Testis (tissue), 5 donors: ENCODE measurements at places on chromosomes 16 and 17. TPM values are rescaled to one million over a fixed set of nuclear protein-coding genes. Genes with fewer than 3 reads are reported as not detected.
A peak's percentile ranks its signal among the peaks of the same experiment; 100 is the strongest.

The GSDMA gene
- total RNA-seq = not detected

DNA sequence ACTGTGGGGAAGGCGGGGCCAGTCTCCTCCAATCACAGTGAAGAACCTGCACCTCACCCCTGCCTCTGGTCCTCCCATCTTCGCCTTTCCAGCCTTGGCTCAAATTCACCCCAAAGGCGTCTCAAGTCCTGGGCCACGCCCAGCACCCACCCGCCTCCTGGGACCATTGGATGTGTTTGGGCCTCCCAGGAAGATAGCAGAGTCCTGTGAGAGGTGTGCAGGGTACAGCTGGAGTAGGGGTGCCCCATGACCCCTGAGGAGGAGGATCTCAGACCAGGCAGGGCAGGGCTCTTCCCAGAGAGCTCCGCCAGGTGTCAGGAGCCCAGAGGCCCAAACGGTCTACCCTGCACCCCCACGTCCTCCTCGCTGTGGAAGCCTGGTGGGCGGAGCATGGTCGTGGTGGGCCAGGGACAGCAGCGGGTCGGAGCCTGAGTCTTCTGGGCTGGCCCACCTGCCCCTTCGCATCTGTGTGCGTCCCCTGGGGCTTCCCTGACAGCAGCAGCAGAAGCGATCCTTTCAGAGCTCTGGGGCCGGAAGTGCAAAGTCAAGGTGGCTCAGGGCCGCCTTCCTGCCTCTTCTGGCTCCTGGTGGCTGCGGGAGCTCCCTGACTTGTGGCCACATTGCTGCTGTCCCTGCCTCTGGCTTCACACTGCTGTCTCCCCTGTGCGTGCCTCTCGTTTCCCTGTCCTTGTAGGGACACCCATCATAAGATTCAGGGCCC, 34.9 kb upstream of the ZNF469 start:
- no peaks in the 10 kb centered on the region for H3K36me3 ChIP-seq
- DNase-seq = no peak
- no peaks in the 10 kb centered on the region for H3K4me1 ChIP-seq
- H3K4me3 ChIP-seq = no peak overlapping the region

- no peaks in the 10 kb centered on the region for H3K4me1 ChIP-seq
- no peak overlapping the region for H3K4me3 ChIP-seq
- no peak overlapping the region for H3K27ac ChIP-seq
- DNase-seq = no peak
- H3K27me3 ChIP-seq = no peaks in the 10 kb centered on the region
- no peaks in the 10 kb centered on the region for H3K36me3 ChIP-seq
Measured at GRCh38 chr16:59697236-59697635, 963.1 kb upstream of the GOT2 start.

DNA sequence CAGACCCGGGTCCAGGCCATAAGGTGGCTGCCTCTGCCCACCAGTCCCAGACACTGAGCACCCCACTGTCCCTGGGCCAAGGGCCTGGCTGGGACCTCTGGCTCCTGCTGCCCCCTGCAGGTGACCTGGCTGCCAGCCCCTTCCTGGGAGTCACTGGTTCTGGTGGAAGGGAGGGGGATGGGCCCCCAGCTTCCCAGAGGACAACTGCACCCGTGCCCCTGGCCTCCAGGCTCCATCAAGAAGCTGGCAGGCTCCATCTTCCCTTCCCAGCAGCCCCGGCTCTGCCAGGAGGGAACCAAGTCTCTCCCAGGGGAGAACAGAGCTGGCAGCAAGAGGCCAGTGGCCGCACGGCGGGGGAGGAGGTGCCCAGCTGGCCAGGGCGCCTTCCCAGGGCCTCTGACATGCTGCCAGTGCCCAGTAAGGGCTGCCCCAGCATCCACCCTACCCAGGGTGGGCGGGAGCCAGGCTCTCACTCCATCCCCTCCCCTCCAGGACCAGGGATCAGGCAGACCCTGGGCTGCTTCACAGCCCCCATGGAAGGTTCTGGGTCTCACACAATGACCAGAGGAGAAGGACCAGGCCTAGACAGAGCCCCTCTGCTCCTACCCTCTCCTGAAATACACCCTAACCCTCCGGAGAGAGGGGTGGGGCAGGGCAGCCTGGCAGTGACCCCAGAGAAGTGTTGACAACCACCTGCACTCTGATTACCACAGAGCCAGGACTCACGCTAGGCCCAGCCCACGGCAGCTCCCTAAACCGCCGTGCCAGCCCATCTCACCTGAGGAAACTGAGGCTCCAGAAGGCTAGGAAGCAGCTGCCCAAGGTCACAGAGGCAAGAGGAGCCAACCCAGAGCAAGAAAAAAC, 3.6 kb downstream of the CLUH start:
- H3K27ac ChIP-seq = peak overlapping the region; percentile 62
- peaks cover 45% of the 10 kb centered on the region for H3K4me1 ChIP-seq
- no peaks in the 10 kb centered on the region for H3K36me3 ChIP-seq
- no peaks in the 10 kb centered on the region for H3K27me3 ChIP-seq
- peak overlapping the region; percentile 0 for H3K4me3 ChIP-seq
- DNase-seq = peak; percentile 84

DNA sequence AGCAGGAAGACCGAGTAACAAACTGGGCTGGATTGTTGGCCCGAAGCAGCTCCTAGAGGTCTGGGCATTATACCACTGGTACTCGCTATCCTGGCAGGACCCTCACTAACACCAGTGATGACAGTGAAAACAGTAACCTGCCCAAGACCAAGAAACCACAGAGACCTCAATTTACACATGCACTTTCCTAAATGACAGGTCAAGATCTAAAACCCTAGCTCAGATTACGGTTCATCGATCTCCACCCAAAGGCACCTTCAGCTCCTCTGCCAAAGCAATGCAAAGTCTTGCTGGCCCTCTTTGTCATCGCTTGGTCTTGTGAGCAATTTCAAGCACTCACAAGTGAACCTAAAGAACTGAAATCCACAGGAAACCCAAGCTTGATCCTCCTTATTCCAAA, 1.5 kb downstream of the PIP4K2B start:
- H3K4me3 ChIP-seq = no peak overlapping the region
- H3K27ac ChIP-seq = peak overlapping the region; percentile 100
- no peaks in the 10 kb centered on the region for H3K27me3 ChIP-seq
- no peak for DNase-seq
- H3K36me3 ChIP-seq = no peaks in the 10 kb centered on the region

GRCh38 chr16:85602402-85603202, 10.5 kb upstream of the GSE1 start:
- no peaks in the 10 kb centered on the region for H3K27me3 ChIP-seq
- no peaks in the 10 kb centered on the region for H3K36me3 ChIP-seq
- peaks cover 41% of the 10 kb centered on the region for H3K4me1 ChIP-seq
- no peak overlapping the region for H3K4me3 ChIP-seq
- H3K27ac ChIP-seq = peak overlapping the region; percentile 37

DNA sequence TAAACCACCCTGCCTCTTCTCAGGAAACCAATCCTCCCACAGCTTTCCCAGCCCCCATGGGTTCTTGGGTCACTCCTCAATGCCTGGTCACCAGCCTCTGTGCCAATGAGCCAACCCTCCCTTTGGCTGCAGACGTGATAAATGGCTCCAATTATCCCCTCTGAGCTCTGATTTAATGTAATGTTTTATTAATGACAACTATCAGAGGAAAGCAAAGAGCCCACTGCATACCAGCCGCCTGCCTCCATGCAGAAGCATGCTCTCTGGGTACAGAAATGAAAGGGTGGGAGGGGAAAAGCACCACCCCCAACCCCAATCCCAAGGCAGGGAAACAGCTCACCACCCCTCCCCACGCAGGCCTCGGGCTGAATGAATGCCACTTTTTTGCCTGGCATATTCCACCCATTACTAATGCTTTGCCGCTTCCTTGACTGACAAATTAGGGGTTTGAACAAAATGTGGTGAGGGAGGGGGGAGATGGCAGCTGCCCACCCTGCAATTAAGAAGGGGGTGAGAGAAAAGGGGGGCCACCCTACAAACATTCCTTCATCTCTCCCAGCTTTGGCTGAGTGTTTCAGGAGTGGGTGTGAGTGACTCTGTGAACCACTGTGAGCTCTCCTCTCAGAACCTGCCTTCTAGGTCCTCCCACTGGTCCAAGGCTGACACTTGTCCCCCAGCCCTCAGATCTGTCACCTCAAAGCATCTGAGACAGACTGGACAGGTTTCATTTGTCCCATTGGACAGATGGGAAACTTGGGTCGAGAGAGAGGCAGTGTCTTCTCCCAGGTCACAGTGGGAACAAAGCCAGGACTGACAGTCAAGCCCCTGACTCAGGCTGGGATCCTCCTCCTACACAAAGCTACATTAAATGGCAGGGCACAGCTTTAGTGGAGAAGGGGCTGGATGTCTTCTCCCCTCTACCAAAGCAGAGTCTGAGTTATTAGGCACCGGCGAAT, 161.5 kb downstream of the TMEM132E start:
- no peak for DNase-seq
- no peak overlapping the region for H3K4me3 ChIP-seq
- H3K27me3 ChIP-seq = no peaks in the 10 kb centered on the region
- H3K4me1 ChIP-seq = no peaks in the 10 kb centered on the region

GRCh38 chr17:80000136-80000535, 35.5 kb downstream of the TBC1D16 start:
- no peaks in the 10 kb centered on the region for H3K36me3 ChIP-seq
- H3K27me3 ChIP-seq = no peaks in the 10 kb centered on the region
- no peak for DNase-seq
- no peak overlapping the region for H3K27ac ChIP-seq

GRCh38 chr16:29848420-29849297, 14.4 kb downstream of the CDIPT start:
- no peak overlapping the region for H3K27ac ChIP-seq
- no peaks in the 10 kb centered on the region for H3K36me3 ChIP-seq
- peaks cover 19% of the 10 kb centered on the region for H3K4me1 ChIP-seq
- H3K4me3 ChIP-seq = no peak overlapping the region
- no peaks in the 10 kb centered on the region for H3K27me3 ChIP-seq
